ENCODE measurements at places on chromosomes 3 and 15.

DNA sequence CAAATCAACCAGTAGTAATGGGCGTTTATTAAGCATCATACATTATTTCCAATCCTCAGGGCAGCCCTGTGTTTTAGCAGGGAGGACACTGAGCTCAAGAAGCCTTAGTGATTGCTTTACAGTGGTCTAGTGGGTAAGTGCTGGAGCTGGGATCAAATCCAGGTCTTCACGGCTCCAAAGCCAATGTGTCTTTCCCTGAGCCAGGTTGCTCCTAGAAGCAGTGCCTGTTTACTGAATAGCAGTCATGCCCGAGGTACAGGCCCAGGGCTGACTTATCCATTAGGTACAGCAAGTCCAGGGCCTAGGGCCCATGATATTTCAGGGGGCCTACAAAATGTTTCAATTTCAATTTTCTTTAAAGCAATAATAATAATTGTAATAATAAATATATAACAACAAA is 9.6 kb upstream of the SMAD6 start:
- no peak for DNase-seq

DNA sequence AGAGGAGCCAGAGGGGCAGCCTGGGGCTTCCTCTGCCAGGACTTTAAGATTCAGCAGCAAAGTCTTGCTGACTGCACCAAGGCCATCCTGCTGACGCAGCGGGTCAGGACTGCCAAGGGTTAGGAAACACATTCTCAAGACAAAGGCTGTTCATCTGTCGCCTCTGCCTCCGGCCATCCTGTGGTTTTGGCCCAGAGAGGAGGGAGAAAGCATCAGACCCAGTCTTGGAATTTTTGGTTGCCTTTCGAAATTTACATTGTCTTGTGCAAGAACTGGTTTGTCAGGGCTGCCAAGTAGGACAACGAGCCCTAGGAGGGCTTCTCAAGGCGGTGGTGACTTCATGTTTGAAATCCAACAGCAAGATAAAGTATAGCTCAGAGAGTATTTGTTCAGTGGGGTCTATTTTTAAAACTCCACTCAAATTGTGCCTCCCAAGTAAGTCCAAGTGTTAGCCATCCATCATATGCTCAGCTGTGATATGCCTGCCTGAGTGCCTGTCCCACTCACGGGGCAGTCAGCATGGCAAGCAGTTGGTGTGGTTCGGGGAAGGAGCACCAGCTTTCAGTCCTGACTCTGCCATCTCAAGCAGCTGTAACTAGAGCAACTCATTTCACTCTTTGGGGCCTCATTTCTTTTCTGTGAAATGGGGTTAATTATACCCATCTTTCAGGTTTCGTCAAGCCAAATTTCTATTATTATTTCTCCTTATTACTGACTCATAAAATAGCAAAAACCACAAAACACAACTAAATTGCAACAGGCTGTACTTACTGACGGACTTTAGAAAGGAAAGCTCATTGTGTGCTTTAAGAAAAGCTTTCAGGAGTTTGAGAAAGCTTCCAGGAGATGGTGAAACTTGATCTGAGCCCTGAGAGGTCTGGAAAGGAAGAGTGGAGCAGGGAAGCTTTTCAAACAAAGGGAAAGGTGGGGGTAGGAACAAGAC is 42.4 kb upstream of the RHO start:
- DNase-seq: no peak

DNA sequence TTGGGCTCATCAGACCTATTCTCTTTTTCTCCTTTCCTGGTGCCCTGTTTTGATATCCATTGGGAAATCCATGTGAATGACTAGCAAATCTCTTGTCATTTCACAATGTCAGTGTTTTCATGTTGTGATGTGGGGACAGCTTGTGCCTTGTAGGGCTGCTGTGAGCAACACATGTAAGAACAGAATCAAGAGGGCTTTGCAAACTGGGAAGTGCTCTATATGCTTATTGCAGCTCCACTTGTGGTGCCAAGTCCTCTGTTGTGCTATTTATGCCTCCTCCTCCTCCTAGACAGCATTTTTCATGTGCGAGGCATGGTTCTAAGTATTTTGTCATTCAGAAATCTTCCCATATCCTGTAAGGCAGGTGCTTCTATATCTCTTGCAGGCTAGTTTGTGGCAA is 56.4 kb downstream of the ZNF621 start:
- no peak for DNase-seq

GRCh38 chr3:130429713-130430023 is 84.2 kb downstream of the COL6A5 start:
- DNase-seq: no peak

DNA sequence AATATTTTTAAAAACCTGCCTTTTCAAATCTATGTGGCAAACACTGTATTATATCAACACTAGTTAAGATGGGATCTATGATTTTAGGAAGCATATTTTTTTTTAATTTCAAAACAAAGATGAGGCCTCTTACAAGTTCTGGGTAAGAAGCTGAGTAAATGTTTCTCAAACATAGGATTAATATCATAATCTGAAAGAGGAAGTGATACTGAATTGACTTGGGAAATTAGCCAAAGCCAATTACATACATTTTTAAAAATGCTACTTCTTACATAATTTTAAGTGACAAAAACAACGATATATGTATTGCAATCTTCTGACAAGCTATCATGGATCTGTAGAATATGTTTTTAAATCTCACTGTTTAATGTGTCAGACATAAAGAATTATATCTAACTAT is 135.1 kb upstream of the UBP1 start:
- DNase-seq: no peak
